Calu3 (cell line): ENCODE measurements at places on chromosomes 5 and 9.

- DNase-seq, result peak; percentile 35
These were observed 58.6 kb downstream of the PTCD2 start for GRCh38 chr5:72378639-72379289.

DNA sequence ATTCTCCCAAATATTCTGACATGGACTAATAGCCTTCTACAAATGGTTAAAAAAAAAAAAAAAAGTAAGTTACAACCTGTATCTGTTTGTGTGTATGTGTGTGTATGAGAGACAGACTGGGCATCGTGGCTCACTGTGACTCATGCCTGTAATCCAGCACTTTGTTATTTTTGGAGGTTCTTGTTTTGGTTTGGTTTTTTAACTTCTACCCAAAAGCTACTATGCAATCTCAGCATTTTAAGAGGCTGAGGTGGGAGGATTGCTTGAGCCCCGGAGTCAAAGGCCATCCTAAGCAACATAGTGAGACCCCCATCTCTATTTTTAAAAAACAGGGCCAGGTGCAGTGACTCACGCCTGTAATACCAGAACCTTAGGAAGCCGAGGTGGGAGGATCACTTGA is 17.6 kb upstream of the HAVCR1 start:
- no peak for DNase-seq

DNA sequence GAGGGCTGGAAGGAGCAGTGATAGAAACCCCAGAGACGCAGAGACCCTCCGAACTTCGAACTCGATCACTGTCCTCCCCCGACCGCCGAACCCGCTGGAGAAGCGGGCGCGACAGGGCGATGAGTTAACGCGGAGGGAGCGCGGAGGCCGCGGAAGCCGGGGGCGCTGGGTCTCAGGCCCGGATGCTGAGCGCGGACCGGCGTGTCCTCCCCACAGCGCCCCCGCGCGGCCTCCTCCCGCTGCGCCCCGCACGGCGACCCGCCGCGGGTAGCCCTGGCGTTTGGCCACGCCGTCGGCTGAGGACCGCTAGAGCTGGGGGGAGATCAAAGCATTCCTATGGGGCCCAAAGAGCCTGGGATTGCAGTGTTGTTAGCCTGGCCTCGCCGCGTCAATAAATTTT is 7.7 kb upstream of the DMRT2 start:
- DNase-seq, result no peak

DNA sequence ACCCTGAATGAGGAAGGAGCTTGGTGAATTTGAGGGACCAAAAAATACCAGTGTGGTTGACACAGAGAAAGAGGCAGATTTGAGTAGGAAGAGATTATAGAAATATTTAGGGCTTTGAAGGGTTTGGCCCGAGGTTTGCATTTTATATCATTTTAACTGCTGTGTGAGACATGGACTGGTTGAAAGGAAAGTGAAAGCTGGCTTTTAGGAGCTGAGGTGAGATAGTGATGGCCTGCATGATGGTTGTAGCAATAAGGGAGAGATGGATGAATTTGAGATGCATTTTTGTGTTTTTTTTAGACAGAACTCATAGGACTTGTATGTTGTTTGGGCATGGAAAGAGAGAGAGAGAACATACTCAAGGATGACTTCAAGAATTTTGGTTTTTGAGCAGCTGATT is 21.7 kb downstream of the FER start:
- no peak for DNase-seq

DNA sequence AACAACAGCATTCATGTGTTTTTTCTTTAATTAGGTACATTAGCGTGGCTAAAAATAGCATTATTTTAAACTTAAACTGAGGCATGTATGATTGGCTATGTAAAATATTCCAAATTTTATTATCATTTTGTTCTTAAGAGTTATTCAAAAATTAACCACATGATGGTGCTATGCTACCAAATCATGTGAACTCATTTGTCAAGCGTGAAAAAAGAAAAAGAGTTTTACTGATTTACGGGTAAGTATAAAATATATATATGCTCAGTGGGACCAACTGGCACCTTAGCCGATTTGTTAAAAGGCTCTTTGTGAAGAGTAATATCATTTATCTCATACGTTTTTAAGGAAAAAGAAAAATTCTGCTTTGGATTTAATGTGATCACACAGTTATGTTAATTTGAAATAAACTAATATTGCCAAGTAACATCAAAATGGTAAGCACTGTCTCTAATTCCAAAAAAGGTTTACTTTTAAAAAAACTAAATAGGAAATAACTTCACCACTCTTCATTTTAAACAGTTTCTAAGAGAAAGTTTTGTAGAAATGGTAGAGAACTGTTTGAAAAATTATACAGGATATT is 1042.3 kb downstream of the CDH12 start:
- no peak for DNase-seq

GRCh38 chr9:128724744-128725211 is 851 bp upstream of the ZDHHC12 start:
- peak; percentile 40 for DNase-seq

DNA sequence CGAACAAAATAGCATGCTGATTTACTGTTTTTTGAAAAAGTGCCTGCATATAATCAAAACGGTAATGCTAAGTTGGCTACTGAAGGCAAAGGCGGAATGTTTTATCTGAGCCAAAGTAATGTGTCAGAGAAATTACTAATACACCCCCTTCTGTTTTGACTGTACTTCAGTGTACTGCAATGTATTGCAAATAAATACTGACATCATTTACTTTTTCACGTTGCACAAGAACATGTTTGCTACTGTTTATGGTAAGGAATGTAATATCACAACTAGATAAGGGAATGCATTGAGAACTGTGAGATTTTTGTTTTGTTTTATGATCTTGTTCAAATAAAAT is 813 bp upstream of the AGTPBP1 start:
- no peak for DNase-seq

DNA sequence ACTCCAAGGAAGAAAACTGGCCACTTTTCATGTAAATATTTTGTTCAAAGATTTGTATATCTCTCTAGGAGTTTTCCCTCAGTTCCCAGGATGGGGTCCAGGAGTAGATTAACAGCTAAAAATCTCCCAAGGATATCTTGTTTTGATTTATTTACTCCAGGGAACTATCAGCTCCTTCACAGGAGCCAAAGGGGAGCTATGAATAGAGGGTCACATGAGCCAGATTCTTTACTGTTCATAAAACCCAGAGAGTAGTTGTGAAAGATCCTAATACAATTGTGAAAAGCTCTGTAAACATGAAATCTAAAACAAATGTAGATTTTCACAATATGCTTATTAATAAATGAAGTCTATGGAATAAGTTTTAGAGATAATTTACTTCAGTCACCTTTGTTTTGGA is 16.9 kb downstream of the DIMT1 start:
- DNase-seq, result no peak

- peak; percentile 71 for DNase-seq
These were observed 100.6 kb upstream of the SELENOP start for GRCh38 chr5:42912184-42912798.

- no peak for DNase-seq
These were observed 66.9 kb downstream of the PSMB7 start for GRCh38 chr9:124348363-124348762.

DNA sequence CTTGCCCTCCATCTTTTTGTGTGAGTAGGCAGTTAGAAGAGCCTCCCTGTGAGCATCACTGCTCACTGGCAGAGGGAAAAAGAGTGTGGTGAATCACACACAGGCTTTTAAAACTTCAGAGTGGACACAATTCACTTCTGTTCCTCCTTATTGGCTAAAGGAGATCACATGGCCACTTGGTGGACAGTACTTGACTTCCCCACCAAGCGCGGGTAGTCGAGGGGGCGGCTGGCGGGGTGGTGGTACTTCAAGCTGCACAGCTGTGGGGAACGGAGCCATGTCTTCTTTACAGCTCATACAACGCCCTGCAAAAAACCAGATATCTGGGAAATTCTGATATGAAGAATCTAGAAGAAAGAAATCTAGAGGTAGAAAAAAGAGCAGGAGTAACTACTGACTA is 95.4 kb downstream of the PAM start:
- DNase-seq, result no peak

DNA sequence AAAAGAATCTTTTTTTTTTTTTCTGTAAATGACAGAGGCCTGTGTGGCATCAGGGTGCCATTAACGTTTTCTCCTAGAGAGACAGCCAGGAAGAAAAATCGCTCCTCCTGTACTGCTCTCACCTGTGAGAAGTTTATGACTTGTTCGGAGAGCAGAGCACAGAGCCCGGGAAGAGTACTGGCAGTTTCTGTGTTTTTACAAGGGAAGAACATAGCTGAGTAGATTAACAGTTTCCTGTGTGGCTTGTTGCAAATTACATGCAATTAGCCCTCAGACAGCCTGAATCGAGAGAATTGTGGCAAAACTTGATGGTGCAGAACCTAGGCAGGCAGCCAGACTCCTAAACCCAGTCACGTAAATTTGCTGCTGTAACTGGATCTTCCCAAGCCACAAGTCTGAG is 32.1 kb downstream of the PRKACG start:
- no peak for DNase-seq

DNA sequence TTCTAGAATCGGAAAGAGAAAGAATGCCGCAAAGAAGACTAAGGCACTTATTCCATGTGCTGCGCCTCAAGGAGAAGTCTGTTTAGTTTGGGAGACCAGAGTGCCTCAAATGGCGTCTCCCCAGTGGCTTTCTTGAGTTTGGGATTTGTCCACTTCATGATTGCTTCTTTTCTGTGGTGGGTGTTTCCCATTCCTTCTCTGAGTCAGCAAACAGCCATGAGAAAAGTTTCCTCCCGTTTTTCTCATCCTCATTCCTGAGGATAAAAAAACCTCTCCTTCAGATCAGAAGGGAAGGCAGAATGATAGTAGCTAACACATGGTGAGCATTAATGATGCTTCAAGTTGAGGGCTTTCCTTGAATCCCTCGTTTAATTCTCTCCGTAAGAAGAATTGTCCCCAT is 275.9 kb upstream of the WWC1 start:
- DNase-seq, result no peak

DNA sequence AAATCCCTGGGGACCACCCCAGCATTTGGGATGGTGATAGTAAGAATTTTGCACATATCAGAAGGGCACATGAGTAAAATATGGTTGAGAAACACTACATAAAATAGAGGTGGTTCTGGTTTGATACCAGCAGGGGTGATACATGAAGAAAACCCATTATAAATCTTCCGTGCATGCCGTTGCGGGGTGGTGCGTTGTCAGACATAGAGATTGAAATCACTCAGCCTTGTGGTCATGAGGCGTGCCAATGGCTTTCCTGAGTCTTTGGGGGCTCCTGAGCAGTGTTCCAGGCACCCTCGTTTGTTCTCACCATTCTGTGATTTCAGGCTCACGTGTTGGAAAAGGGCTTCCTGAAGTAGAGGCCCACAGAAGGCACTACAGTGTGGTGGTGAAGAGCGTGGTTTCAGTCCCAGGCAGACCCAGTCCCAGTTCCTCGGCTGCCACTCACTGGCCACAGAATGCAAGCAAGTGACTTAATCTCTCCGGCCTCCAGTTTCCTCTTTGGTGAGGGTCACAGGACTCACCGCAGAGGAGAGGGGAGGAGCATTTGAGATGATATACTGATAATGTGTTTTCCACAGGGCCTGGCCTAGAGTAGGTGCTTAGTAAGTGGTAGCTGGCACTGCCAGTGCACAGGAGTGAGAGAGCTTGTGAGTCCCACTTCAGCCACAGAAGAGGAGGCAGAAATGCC is 20.5 kb upstream of the GLRX start:
- peak; percentile 82 for DNase-seq

- no peak for DNase-seq
These were observed 460.8 kb downstream of the ENC1 start for GRCh38 chr5:74179701-74180100.

GRCh38 chr9:249025-249424 is 34.4 kb downstream of the DOCK8 start:
- DNase-seq, result no peak
